ENCODE measurements at places on chromosomes 13 and 19.

- peak; percentile 66 for DNase-seq
These were observed 5.3 kb downstream of the ABCA7 start for GRCh38 chr19:1045247-1045603.

DNA sequence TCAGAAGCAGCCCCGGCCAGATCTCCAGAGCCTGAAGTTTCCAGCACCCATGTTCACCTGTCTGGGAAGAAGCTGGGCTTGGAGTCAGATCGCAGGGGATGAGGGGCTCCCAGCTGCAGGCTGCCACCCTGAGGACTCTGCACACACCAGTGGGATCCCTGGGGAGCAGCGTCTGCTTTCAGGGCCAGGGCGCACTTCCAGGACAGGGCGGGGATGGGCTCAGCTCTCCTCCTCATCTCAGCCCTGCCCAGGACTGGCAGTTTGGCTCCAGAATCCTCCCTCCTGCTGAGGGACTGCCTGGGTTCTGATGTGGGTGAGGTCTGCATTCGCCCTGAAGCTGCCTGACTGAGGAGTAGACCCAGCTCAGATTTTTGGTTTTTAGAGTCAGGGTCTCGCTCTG is 3.5 kb downstream of the SLC7A9 start:
- no peak for DNase-seq

GRCh38 chr19:48373567-48373966 is 9.4 kb downstream of the SYNGR4 start:
- DNase-seq = no peak

DNA sequence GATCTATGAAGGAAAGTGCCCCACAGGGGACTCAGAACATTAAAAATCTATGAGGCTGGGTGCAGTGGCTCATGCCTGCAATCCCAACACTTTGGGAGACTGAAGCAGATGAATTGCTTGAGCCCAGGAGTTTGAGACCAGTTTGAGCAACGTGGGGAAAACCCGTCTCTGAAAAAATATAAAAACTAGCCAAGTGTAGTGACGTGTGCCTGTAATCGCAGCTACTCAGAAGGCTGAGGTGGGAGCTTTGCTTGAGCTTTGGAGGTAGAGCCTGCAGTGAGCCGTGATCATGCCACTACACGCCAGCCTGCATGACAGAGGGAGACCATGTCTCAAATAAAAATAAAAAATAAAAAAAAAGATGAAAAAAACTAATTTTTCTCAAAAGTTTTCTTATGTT is 1070.6 kb downstream of the PCDH9 start:
- DNase-seq = no peak

DNA sequence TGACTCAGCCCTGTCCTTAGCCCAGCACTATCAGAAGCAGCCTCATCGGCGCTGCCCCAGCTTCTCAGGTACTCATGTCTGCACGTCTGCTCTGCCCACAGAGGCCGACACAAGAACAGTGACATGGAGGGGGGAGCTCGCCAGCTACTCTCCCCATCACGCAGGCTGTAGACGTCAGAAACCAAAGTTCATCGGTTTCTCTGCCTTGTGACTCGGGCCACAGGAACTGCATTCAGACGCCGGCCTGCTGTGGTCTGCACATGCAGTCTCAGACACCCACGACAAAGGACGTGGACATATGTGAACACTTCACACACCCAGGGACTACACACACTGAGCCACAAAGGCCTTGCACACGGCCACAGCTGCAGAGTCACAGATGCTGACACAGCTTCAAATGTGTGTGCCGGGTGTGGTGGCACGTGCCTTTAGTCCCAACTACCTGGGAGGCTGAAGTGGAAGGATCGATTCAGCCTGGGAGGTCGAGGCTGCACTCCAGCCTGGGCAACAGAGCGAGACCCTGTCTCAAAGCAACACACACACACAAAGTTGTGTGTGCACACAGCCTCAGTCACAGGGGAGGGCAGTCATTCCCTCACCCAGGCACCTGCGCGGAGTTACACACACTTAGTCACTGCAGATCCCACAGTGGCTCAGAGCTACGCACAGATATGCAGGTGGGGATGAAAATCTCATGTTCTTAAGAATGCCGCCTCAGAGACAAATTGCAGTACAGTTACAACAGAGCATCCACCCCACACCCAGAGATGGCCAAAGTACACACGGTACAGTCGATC is 4.9 kb upstream of the ZFP36 start:
- DNase-seq = peak; percentile 84

DNA sequence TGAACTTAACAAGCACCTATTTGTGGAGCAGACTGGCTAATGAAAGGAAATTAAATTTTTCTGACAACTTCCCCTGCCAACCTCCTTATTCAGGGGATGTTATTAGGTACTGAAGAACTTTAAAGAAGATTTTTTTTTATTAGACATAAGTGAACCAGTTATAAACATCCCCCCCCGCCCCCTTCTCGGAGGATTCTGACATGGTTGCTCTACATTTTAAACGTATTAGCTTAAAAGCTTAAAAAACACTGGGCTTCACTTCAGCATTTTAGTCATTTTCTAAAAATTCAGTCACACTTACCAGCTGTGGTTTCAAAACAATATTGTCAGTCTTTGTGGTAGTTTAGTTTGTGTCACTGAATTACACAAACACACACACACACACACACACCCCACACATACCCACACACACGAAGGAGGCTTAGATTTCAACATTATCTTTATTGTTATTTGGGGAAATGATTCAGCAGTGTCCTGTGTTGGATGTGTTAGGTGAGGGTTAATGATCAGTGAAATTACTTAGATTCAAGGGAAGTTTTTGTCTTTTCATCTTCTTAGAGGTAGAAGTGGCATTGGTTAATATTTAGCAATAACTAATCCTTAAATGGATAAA is 145.7 kb downstream of the PCCA start:
- no peak for DNase-seq
